ENCODE measurements at places on chromosomes 11 and 22. TPM values are rescaled to one million over a fixed set of nuclear protein-coding genes. Genes with fewer than 3 reads are reported as not detected.

- DNase-seq: peak; percentile 88
These were observed 1.4 kb upstream of the TNNI2 start for GRCh38 chr11:1837171-1838076.

- DNase-seq: no peak
These were observed 30.6 kb downstream of the FAR1 start for GRCh38 chr11:13699041-13699440.

DNA sequence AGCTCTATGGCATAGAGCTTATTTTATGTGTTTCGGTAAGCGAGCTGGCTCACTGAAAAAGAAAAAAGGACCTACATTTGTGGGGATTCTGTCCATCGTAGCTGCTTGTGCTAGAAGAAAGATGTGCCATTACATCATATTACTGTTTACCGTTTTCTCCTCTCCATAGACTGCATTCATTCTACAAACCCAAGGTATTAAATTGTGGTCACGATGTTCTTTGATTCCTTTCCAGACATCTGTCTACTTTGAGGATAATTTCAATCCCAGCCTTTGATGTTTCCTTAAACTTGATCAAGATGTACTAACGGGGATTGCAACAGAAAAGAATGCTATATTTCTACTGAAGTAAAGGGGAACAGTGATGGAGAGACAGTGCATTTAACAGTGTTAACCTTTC, 5.5 kb upstream of the OR52N1 start:
- no peak for DNase-seq

DNA sequence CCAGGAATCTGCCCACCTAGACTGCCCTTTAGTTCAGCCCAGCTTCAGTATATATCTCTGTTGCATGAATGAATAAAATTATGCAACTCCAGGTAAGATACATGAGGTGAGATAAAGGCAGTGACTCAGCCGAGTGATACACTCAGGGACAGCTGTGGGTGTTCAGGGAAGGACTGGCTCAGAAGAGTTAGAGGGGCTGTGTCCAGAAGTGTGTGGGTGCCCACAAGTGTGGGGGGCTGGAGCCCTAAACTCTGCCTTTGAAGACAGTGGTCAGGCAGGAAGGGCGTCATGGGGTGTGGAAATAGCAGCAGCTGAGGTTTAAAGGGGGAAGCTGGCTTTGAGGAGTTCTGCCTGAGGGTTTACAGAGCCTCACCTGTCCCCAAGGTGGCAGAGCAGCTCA, 8.3 kb downstream of the FTH1 start:
- peak; percentile 20 for DNase-seq

DNA sequence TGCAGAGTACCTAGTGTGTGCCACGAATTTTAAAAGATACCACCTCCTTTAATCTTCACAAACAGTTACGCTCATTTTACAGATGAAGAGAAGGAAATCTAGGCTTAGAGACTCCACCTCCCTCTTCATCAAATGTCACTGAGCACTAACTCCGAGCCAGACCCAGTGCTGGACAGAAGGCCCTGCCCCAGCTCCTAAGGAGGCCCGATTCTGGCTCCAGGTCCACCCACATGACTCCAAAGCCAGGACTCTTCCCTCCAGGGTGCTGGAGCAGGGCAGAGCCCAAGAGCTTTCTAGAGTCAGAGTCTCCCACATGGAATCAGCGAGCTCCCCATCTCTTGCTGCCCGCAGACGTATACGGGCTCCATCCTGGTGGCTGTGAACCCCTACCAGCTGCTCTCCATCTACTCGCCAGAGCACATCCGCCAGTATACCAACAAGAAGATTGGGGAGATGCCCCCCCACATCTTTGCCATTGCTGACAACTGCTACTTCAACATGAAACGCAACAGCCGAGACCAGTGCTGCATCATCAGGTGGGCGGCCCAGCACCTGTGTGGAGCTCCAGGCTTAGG, 27.6 kb downstream of the MYO7A start:
- no peak for DNase-seq

- no peak for DNase-seq
These were observed 83.9 kb downstream of the MED15 start for GRCh38 chr22:20591295-20591645.

GRCh38 chr11:69213964-69214363, 58.2 kb downstream of the SMIM38 start:
- DNase-seq: no peak

DNA sequence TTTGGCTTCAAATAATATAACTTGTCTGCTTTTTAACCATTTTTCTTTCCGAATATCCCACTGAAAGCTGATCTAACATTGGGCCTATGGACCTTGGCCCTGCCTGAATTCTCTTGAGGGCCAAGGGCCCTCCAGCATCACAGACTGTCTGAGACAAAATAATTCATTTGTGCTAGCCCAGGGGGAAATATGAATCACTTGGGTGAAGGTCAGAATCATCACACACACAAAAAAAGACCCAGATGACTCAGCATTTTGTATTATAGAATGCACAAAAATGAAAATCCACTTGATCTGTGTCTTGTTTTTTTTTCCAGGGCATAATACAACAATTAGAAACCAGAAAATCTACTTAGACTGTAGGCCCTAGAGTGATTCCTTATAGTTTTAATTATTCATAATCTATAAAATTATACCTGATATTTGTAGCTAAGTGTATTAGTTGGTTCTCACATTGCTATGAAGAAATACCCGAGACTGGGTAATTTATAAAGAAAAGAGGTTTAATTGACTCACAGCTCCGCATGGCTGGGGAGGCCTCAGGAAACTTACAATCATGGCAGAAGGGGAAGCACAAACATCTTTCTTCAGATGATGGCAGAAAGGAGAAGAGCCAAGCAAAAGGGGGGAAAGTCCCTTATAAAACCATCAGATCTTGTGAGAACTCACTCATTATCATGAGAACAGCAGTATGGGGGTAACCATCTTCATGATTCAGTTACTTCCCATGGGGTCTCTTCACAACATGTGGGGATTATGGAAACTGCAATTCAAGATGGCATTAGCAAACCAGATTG, 15.6 kb upstream of the RDX start:
- DNase-seq: no peak

DNA sequence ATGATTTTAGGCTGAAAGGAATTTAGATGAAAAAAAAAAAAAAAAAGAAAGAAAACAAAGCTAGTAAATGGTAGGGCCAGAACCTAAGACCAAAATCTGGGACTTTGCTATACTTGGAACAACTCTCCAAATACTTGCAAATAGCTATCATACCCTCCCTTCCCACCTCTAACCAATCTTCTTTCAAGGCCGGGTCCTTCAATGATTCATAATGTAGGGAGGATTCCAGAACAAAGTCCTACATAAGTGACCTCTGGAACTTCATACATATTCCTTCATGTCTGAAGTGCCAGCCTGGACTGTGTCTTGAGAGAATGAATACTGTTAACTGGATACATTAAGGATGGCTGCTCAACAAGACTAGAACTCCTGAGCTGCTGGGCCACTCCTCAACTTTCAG, 9.9 kb downstream of the STK33 start:
- no peak for DNase-seq

GRCh38 chr11:38683484-38683883, 2085.4 kb upstream of the RAG2 start:
- DNase-seq: no peak

GRCh38 chr11:84256618-84257017, 970.5 kb upstream of the CCDC90B start:
- no peak for DNase-seq

- no peak for DNase-seq
These were observed 77.5 kb downstream of the AMOTL1 start for GRCh38 chr11:94845622-94846021.

DNA sequence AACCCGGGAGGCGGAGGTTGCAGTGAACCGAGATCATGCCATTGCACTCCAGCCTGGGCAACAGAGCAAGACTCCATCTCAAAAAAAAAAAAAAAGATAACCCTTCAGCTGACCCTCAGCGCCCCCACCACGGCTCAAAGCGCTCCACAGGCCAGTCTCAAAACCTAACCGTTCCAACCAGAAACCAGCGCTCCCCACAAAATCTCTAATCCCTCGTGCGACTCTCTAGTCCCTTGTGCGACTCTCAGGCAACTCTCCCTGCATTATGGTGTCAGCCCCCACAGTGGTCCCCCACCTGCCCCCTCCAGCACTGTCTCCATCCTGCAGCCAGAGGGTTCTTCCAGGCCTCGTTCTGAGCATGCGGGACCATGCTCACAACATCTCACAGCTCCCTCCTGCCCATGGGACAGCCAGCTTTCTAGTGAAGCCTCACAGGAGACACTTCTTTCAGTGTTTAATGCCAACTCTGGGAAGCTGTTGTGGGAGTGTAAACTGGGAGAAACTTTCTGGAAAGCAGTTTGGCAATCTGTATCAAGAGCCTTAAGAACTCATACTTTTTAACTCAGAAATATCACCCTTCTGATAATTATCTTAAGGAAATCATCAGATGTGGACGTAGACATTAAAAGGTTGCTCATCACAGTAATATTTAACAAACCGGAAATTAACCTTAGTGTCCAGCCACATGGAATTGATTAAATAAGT, 4.2 kb upstream of the RASGRP2 start:
- DNase-seq: no peak

GRCh38 chr11:11567936-11568650, 53.7 kb downstream of the GALNT18 start:
- DNase-seq: no peak

DNA sequence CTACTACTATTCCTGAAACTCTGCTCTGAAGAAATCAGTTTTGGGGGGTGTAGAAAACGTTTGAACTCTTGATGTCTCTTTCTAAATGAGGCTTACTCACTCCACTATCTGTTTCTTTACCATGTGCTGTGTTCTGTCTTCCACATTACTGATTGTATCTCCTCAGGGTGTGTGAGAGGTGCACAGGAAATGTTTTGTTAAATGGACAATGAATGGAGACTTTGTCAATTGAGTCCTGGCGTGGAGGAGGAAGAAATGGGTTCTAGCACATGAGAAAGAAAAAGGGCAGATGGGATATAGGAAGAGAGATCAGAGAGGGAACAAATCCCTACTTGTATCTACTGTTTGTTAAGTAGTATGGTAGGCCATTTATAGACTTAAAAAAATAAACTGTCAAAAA, 577.1 kb upstream of the CCDC90B start:
- no peak for DNase-seq

- DNase-seq: no peak
These were observed 1.3 kb upstream of the ZNF70 start for GRCh38 chr22:23752090-23752691.

DNA sequence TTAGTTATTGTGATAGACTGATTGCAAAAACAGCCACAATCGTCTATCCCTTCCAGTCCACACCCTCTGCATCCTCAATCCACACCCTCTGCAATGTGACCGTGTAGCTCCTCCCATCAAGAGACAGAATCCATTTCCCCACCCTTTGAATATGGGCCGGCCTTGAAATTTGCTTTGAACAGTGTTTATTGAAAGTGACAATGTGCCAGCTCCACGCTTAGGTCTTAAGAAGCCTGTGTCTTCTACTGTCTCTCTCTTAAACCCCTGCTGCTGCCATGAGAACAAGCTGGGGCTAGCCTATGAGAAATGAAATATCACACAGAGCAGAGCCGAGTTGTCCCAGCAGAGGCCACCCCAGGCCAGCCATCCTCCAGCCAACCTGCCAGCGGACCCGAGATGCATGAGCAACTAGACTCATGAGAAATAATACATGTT, 22.3 kb upstream of the MICAL2 start:
- no peak for DNase-seq

Gene NFRKB
- 28.7 TPM for total RNA-seq

Gene YAP1
- total RNA-seq: 155 TPM

Gene RAPSN
- total RNA-seq: not detected

Gene HBG1
- total RNA-seq: not detected

Gene MRGPRX4
- not detected for total RNA-seq

Gene SPTBN2
- 49.1 TPM for total RNA-seq

Measured in GM23338 (cell line).